GM13976 (cell line): ENCODE measurements at places on chromosomes 5 and 9.
A peak's percentile ranks its signal among the peaks of the same experiment; 100 is the strongest.

- DNase-seq, result no peak
These were observed 7.5 kb downstream of the HSPA5 start for GRCh38 chr9:125233678-125234077.

DNA sequence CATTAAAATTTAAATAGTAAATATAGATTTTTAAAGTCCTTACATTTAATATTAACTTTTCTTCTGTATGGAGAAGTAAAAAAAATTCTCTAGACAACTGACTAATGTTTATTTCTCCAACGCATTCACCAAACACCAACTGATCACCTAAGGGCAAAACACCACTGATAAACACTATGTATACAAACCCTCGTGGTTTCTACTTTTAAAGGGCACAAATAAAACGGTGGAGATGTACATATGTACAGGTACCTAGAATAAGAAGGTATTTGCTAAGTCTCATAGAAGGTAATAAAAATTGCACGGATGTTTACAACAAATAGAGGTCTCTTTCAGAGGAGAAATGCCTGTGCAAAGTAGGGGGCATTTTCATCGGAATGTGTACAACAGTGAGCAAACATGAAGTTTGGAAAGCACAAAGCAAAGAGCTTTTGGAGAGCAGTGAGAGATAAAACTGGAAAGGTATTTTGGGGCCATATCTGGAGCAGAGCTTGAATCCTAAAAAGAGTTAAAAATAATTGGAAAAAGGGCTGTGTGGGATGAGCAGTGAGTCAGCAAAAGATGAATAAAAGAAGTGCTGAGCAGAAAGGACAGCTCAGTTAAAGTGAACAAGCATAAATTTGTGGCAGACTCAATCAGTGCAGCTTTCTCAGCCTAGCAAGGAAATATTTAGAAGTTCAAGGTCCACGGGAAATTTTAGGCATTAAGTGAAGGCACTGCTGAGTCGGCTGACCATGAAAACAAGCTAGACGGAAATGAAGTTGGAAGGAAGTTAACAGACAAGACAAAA, 160.0 kb downstream of the TMEM161B start:
- DNase-seq, result no peak

GRCh38 chr9:114205171-114206015, 50.1 kb downstream of the COL27A1 start:
- no peak for DNase-seq

GRCh38 chr5:96431376-96432187, 1.5 kb downstream of the PCSK1 start:
- no peak for DNase-seq

DNA sequence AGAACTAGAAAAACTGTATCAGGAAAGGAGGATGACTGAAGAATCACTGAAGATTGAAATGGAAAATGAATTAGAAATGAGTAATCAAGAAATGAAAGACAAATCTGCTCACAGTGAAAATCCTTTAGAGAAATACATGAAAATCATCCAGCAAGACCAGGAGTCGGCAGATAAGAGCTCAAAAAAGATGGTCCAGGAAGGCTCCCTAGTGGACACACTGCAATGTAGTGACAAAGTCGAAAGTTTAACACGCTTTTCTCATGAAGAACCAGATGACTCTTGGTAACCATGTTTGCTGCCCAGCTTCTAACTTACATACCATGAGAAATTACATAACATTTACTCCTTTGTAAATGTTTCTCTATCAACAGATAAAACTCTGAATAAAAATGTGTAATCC, 37.1 kb downstream of the CPLANE1 start:
- DNase-seq, result no peak

DNA sequence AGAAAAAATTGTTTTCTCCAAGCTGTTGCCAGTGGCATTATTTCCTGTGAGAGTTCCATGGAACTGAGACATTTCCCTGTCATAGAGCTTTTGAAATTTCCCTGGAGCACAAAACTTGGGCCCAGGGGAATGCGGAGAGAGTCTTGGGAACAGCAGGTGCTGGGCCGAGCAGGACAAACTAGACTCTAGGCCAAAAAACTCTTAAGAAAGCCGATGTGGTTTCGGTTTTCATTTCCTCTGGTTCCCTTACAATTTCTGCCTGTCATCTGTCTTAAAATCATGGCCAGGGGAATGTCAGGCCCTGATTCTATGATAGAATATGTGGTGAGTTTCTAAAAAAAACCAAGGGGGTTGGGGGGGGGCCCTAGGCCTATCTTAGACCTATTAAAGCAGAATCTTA, 4.6 kb downstream of the SLC35A4 start:
- DNase-seq, result peak; percentile 64

- no peak for DNase-seq
These were observed 198.8 kb downstream of the ADAMTSL1 start for GRCh38 chr9:18672706-18673105.

DNA sequence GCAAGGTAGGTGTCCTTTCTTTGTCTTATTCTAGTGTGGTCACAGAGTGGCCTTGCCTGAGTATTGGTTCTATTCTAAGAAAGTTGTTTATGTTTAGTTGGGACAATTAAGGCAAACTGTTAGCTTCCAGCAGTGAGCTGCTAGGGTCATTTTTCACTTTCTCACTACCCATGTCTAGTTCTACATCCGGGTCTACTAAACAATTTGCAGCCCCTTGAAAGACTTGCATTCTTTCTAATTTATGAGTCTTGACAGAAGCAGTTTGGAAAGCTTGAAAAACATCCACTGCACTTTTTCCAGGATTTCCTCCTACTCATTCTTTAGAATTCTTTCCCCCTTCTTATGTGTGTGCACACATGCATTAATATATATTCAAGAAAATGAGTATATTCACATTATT, 892.2 kb upstream of the ACO1 start:
- DNase-seq, result no peak

GRCh38 chr5:98599016-98599415, 174.4 kb upstream of the RGMB start:
- DNase-seq, result no peak

GRCh38 chr5:106545325-106545724, 1125.4 kb downstream of the EFNA5 start:
- DNase-seq, result no peak

- no peak for DNase-seq
These were observed 59.4 kb downstream of the TMOD1 start for GRCh38 chr9:97560851-97561250.

GRCh38 chr5:63563008-63563917, 399.0 kb downstream of the HTR1A start:
- DNase-seq, result no peak

DNA sequence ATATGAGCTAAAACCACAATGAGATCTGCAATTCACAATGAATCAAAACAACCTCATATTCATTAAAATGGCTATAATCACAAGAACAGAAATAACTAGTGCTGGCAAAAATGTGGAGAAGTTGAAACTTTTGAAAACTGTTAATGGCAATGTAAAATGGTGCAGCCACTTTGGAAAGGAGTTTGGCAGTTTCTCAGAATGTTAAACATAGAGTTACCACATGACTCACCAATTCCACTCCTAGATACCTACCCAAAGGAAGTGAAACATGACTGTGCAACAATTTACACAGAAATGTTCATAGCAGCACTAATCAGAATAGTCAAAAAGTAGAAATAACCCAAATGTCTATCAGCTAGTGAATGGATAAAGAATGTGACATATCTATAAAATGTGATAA, 862.2 kb downstream of the DTWD2 start:
- DNase-seq, result no peak

DNA sequence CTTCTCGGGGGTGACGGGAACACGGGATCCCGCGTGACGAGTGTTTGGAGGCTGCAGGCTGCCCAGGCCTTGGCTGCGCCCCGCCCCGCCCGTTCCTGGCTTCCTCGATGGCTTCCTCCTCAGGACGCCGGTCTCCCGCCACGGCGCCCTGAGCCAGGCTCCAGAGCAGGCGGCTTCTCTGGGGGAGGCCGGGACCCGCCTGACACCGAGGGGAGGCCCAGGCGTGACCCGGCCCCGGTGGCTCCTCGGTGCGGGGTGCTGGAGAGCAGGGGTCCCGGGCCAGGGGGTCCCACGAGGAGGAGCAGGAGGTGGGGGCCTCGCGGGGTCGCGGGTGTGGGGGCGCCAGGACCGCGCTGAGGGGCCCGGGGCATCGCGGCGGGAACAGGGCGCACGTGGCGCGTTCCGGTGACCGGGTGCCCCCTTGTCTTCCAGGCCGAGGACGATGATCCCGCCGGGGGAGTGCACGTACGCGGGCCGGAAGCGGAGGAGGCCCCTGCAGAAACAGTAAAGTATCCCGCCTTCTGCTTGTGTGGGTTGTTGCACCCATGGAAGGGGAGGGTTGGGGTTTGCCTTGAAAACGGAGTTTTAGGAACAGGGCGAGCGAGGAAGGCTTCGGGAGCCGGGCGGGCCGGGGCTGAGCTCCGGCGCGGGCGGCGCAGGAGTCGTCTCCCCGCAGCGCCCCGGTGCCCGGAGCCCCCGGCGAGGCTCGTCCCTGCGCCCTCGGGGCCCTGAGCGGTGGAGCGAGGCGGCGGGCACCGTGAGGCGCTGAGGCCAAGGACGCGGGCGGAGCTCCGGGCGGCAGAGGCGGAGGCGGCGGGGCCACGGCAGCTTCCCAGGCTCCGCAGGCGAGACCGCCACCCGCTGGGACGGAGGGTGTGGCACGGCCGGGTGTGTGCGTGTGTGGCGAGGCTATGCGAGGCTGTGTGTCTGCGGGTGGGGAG, 22.2 kb downstream of the AHRR start:
- DNase-seq, result peak; percentile 77

DNA sequence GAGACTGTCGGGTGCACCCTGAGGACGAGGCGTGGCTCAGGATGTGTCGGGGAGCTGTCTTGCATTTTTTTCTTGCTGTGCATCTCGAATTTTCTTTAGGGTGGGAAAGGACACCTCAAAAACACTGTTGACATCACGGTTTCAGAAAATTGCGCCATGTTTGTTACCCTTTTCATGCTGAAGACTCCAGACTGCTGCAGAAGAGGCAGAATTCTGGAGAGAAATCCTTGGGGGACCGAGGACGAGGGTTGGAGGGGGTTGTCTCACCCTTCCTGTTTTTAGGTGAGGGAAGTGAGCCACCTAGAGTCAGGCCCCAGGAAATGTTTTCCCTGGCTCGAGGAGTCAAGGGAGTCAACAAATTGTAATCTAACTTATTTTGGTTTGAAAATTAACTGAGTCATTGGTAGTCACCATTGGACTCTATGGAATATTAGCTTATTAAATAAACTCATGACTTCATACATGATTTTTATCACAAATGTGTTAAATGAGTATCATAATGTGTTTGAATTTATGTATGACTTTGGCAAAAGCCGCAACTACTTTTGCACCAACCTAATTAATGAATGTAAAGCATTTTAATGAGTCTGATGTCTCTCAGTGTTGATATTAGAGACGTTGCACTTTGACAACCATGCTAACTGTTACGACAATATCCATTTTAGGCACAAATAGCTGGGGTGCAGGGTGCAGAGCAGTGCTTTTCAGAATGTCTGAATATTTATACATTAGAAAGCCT, 724 bp upstream of the LYSMD3 start:
- peak; percentile 57 for DNase-seq

- DNase-seq, result no peak
These were observed 81.8 kb downstream of the RFX3 start for GRCh38 chr9:3444016-3444415.

DNA sequence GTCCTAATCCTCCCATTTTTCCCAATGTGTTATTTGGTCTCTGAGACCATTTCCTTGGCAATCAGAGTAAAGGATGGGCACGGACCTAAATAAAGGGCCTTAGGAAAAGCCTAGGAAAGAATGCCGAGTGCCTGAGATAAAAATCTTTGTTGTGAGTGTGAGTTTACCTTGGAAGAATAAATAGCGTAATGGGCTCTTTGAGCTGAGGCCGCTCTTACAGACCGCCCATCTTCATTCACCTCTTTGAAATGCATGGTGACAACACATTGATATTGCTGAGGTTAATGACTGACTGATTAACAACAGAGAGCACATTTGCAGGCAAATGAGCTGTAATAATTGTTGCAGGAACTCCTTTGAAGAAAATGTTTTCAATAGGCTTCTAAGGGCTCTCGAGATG, 1967.1 kb upstream of the WWC1 start:
- DNase-seq, result no peak

GRCh38 chr5:1815071-1815786, 14.0 kb downstream of the NDUFS6 start:
- DNase-seq, result no peak

DNA sequence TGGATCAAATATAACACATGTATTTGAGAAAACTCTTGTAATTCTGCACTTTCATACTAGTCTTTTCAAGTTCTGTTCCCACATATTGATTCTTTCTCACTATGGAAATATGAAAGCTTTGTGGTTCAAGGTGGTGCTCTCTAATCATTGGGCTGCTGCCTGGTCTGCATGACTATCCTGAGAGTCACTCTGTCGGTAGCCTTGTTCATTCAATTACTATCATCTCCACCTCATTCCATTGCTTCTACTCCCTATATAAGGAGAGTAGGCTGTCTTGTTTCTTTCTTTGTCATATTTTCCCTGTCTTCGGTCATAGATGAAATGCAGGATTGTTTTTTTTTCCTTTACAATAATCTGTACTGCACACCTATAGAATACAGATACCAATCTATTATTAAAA, 341.4 kb upstream of the ACTBL2 start:
- no peak for DNase-seq

DNA sequence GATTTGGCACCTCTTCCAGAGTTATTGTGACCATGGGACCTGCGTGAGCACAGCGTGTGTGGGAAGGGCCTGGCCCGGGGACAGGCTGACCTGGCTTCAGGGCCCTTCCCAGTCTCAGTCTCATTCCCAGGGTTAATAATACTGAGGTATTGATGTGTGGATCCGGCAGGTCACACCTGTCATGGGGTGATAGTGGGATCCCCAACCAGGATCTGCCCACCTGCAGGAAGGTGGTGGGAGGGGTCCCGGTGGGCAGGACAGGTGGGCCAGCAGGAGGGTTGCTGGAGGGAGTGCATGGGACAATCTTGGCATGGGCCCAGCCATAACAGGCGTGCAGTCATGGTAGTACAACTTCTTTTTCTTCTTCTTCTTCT, 55.4 kb downstream of the COL15A1 start:
- DNase-seq, result no peak

GRCh38 chr9:113920872-113921271, 44.8 kb downstream of the ZNF618 start:
- no peak for DNase-seq

DNA sequence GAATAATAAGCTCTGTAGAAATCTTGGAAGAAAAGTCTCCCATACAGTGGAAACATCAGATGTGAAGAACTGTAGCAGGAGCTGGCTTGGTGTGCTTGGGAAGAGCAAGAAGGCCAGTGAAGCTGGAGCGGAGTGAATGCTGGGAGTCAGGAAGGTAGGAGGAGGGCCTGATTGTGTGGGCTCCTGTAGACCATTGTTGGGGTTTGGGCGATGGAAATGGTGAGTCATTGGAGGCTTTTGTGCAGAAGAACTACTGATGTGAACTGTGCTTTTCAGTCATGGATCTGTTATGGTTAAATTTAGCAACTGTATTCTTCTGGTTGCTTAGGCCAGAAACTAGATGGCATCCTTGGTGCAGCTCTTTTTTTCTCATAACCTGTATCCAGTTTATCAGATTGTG, 2.3 kb downstream of the ICE1 start:
- no peak for DNase-seq

- peak; percentile 33 for DNase-seq
These were observed 24.7 kb downstream of the ZDHHC11B start for GRCh38 chr5:759781-760362.
